ENCODE measurements at places on chromosomes 13 and 19.

- H3K4me3 ChIP-seq, result no peak overlapping the region
- peaks cover 11% of the 10 kb centered on the region for H3K4me1 ChIP-seq
- no peak overlapping the region for H3K27ac ChIP-seq
- no peaks in the 10 kb centered on the region for H3K27me3 ChIP-seq
- DNase-seq, result no peak
Measured at GRCh38 chr13:100395698-100396373, 192.8 kb downstream of the GGACT start.

- H3K4me3 ChIP-seq, result no peak overlapping the region
- H3K36me3 ChIP-seq, result no peaks in the 10 kb centered on the region
- H3K27me3 ChIP-seq, result no peaks in the 10 kb centered on the region
- no peak for DNase-seq
Measured at GRCh38 chr19:35713904-35714495, 3.8 kb upstream of the KMT2B start.

DNA sequence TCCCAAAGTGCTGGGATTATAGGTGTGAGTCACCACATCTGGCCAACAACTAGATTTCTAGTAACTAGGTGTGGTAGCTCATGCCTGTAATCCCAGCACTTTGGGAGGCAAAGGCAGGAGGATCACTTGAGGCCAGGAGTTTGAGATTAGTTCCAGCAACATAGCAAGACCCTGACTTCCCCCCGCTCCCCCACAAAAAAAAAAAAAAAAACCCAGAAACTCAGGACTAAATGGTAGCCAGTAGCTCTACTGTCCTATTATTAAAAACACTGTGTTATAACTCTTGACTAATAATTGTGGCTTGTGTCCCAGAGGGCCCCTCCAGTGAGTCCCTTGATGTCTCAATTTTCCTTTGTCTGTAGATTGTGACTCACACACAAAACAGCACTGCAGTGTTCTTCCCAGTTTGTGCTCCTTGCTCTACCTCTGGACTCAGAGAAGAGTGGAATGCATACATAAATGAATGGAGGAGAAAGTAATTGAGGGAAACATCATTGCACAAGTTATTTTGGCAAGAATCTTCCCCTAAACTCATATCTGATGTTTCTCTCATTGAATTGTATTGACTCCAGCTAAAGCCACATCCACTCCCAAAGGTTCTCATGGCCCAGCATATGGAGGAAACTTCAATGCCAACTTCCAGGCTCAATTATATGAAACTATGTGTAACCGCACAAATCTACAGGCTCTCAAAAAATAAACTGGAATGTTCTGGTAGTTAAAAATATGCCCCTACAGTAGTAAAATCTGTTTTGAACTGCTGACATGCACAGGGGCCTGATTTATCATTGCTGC, 8.8 kb downstream of the TPT1 start:
- H3K27me3 ChIP-seq, result no peaks in the 10 kb centered on the region
- peak; percentile 88 for DNase-seq
- H3K27ac ChIP-seq, result peak overlapping the region; percentile 68
- H3K36me3 ChIP-seq, result peaks cover 21% of the 10 kb centered on the region

DNA sequence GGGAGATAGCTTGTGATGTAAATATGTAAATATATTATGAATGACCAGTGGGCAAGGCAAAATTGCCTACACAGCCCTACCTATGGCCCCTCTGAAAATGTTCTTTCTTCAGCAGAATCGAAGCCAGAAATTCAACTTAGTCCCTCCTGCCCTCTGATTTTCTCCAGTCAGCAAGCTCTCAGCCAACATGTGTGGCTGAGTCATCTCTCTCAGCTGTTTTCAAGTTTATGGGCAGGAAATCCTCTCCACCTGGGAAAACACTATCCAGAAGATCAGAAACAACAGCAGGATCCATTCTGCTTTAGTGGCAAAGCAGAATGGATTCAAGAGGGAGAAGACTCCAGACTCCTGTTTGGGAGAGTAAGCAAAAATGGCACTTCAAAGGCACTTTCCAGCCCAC, 8.9 kb upstream of the ZNF527 start:
- DNase-seq, result peak; percentile 67
- H3K27ac ChIP-seq, result no peak overlapping the region
- no peak overlapping the region for H3K4me3 ChIP-seq
- peaks cover 30% of the 10 kb centered on the region for H3K36me3 ChIP-seq
- H3K27me3 ChIP-seq, result no peaks in the 10 kb centered on the region

All from IMR-90 (cell line).